IMR-90 (cell line): ENCODE measurements at places on chromosomes 2 and 18. TPM values are rescaled to one million over a fixed set of nuclear protein-coding genes. Genes with fewer than 3 reads are reported as not detected.
A peak's percentile ranks its signal among the peaks of the same experiment; 100 is the strongest.

DNA sequence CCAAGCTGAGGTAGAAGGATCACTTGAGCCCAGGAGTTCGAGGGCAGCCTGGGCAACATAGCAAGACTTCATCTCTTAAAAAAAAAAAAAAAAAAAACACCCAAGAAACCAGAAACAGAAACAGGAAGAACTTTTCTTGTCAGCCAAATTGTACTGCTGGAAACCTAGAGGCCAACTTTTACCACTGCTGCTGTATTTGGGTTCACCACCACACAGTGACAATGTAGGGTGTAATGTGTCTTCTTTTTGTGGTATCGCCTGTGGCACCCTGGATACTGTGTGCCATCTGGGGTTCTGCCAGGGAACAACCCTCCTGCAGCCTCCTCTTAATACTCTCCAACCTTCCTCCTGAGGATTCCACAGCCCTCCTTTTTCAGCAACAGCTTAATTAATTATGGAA lies 72.6 kb downstream of the STK39 start:
- no peak for DNase-seq

GRCh38 chr2:53987336-53987921 lies 16.6 kb upstream of the PSME4 start:
- DNase-seq, result peak; percentile 82

DNA sequence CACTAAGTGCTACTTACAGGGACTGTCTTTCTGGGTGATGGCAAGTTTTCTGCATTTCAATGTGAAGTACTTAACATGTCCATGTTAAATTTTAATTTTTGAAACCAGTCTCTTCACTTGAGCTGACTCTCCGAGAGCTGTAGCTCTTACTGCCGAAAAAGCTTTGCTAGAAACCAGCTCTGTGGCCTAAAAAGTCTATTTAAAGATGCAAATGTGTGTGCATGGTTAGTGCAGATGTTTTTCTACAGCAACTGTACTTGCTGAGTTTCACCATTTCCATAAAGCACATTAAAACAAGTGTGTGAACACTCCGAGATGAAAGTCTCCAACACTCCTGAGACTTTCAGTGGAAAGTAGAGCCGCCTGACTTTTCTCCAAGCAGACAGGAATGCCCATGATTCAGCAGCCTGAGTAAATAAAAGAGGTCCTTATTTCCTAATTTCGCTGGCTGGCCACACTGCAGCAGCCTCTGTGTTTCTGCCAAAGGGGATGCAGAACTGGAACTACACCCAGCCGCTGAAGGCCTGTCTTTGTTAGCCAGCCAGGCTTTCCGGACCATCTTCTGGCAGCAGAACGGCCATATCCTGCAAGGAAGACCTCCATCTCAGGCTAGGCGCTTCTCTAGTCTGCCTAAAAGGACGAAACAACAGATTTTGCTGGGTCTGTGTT lies 121.2 kb downstream of the ZNF521 start:
- DNase-seq, result peak; percentile 90

MAP2 gene
- total RNA-seq, result 0.28 and 0.36 TPM in 2 replicates

DNA sequence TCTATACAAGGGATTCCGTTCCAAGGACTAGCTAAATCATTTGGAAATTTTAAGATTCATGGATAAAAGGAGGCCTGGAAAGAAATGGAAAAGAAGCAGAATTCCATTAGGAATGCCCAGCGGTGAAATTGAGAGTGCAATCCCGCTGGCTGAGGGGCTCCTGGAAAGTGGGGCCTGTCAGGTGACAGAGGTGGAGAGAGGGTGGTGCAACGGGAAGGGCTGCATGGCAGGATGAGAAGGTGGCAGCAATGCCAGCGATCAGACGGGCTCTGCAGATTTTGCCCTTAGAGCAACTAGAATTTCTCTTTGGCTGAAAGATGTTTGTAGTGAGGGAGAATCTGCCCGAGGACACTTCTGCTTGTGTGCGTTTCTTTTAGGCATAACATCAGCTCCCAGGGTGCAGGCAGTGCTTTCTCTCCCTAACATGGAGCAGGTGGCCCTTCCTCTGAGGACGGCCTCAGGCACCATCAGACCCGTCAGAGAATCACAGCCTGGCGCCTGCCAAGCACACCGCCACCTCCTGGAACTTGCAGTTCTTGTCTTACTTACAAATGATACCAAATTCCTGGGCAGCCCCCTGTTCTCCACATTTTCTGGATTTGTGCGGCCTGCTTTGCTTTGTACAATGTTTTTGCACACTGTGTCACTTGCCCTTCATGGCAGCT lies 261.6 kb downstream of the NDUFA10 start:
- no peak for DNase-seq

TMEM200C gene
- 1.4 and 1.7 TPM in 2 replicates for total RNA-seq

C2orf78 gene
- not detected in 2 replicates for total RNA-seq

DNA sequence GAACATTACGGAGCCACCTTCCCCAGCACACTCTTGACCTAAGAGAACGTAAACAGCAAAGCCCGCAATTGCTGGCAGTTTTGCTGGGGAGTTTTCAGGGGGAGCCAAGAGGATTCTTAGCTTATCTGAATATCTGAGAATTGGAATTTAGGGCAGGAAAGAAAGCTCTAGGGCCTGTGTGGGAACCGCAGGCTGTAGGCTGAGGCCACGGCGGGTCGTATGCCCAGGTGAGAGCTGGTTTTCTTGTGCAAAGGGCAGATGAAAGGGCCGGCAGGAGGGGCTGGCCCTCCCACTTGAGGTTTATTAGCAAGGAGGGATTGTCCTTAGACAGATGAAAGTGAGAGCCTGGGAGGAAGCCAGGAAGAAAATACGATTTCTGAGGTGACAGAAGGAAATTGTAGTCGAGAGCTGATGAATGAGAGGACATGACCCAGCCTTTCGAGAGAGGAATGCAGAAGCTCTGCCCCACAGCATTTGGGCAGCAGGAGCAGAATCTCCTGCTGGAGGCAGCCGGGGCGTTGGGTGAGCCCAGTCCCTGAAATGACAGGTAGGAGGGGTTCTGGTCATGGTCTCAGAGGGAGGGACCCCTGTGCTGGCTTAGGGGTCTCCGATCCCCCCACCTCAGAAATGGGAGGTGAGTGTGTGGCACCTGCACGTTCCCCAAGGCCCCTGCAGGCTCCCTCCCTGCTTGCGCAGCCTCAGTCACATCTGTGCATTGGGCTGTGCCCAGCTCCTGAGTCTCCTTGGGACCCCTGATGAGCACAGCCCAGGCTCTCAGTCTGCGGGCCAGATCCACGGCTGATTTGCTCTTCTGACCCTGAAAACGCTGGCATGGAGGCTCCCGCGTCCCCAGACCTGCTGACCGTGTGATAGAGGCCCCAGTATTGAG lies 61.1 kb downstream of the CABLES1 start:
- DNase-seq, result no peak

DNA sequence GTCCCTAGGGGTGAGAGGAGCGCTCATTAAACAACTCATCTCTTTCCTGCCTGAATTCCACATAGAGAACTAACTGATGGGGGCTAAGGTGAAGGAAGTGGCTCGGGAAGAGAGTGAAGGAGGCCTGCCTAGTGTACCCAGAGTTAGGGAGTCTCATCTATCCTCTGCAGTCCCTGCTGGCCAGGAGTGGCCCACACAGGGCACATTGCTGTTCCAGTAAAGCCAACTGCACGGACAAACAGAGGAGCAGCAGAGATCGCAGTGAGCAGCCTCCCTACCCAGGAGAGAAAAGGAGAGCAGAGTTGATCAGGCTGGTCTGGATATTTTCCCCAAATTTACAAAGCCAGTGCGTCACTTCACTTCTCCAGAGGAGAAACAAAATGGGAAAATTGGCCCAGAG lies 16.9 kb upstream of the FN1 start:
- DNase-seq, result no peak

DNA sequence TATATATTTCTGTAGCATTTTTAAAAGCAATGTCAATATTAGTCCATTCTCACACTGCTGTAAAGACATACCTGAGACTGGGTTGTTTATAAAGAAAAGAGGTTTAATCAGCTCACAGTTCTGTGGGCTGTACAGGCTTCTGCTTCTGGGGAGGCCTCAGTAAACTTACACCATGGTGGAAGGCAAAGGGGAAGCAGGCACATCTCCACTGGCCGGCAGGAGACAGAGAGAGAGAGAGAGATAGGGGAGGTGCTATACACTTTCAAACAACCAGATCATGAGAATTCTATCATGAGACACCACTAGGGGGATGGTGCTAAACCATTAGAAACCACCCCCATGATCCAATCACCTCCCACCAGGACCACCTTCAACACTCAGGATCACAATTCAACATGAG lies 43.1 kb downstream of the CHMP3 start:
- no peak for DNase-seq

PLEKHH2 gene
- total RNA-seq, result 1.7 and 2.0 TPM in 2 replicates

GRCh38 chr2:60891180-60891579 lies 9.8 kb downstream of the REL start:
- no peak for DNase-seq

GRCh38 chr2:239328351-239329191 lies 72.2 kb downstream of the HDAC4 start:
- DNase-seq, result peak; percentile 98

DNA sequence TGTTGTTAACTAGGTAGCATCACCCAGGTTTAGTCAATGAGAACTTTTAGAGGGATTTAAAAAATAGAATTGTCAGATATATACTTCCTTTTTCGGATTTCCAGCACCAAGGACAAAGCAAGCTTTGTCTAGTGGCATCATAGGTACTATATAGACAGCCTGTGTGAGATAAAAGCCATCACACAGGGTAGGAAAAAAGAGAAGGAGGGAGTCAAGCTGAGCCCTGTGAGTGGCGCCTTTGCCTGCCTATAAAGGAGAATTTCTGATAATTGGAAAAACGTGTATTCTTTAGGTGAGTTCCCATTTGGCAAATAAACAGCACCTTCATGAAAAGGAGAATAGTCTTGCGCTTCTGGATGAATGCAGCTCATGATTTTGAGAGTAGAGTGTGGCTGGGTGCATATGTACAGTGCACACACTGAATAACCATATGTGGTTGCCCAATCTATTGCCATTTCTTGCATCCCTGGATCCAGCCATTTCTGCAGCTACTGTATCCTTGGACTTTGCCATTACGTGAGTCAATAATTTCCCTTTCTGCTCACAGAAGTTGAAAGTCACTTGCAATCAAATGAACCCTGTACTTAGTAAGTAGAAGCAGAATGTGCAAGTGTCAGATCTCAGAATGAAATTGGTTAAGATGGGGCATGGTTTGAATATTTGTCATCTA lies 559.9 kb upstream of the MEX3C start:
- no peak for DNase-seq

DNA sequence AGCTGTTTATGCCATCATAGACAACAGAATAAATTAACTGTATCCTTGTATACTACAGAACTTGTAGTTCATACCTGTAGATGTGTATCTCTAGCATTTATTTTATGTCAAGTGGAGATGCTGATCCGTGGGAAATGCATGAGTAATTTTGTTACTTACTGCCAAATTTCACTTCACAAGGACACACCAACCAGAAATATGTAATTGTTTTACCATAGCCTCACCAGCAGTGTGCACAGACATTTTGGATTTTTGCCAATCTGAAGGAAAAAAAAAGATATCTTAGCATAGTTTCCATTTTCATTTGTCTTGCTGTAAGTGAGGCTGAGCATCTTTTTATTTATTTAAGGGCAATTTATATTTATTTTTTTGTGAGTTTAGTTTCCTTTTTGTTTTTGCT lies 265.1 kb upstream of the OSR1 start:
- peak; percentile 60 for DNase-seq

GRCh38 chr2:217993817-217994463 lies 8.9 kb downstream of the TNS1 start:
- peak; percentile 45 for DNase-seq

DNA sequence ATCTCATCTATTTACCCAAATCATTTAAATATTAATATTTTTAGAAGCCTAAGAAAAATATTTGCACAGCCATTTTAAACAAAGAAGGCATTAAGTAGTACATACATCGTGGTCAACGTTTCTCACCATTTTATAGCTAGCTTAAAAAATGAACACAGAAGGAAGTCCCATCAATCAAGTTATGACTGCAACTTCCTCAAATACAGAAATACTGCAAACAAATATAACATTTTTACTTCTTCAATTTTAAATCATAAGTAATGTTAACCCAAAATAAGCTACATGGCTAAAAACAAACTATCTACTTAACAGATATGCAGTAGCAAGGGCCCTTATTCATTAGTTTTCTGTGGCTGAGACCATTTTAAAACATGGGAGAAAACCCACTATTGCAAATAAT lies 30.6 kb downstream of the ITSN2 start:
- DNase-seq, result no peak

MARCO gene
- not detected in 2 replicates for total RNA-seq

COLEC11 gene
- total RNA-seq, result under 0.01 and 0.28 TPM in 2 replicates

DNA sequence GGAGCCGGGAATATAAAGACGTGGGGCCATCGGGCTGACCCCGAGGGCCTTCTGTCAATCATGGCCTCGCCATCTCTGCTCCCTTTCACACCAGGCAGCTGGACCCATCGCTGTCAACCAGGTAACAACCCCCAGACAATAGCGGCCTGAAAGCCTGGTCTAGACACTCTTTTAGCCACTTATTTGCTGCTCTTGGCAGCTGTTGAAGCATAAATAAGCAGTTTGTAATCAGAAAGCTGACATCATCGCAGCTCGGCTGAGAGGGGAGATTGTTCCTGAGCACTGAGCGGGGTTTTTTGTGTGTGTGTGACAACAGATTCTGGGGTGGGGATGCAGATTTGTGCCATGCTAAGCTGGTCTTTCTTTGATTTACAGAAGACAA lies 423.6 kb upstream of the POU3F3 start:
- no peak for DNase-seq

- no peak for DNase-seq
These were observed 7.5 kb downstream of the KCNG3 start for GRCh38 chr2:42486145-42486906.

DNA sequence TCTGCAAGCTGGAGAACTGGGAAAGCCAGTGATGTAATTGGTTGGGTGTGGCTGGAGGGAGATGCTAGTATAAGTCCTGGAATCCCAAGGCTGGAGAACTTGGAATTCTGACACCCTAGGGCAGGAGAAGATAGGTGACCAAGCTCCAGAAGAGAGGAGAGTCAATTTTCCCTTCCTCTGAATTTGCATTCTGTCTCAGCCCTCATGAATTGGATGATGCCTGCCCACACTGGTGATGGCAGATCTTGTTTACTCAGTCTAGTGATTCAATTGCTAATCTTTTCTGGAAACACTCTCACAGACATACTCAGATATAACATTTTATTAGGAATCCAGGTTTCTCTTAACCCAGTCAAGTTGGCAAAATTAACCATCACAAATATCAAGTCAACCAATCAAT lies 287.2 kb downstream of the RDH14 start:
- DNase-seq, result no peak

- DNase-seq, result peak; percentile 49
These were observed 68.3 kb downstream of the FAM117B start for GRCh38 chr2:202703091-202703490.

GRHL1 gene
- 0.18 and 0.56 TPM in 2 replicates for total RNA-seq
